ENCODE measurements at places on chromosomes 13 and 19.

GRCh38 chr13:42405665-42406390, 133.9 kb downstream of the AKAP11 start:
- DNase-seq = no peak

DNA sequence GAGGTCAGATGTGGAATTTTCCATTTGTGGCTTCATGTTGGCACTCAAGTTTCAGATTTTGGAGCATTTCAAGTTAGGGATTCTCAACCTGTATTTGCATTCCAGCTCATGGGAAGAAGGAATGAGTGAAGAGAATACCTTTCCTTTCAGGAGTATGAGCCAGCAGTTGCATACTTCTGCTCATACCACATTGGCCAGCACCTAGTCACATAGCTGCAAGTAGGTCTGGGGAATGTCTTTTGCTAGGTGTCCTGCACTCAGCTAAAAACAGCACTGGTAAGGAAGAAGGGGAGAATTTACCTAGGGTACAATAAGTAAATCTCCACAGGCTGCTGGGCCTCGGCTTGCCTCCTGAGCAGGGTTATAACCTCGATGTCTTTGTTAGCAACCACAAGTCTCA, 24.6 kb upstream of the ATP8A2 start:
- DNase-seq = no peak

- DNase-seq = no peak
Observed at GRCh38 chr19:18754501-18754900, 36.6 kb downstream of the COMP start.

GRCh38 chr13:28268800-28269223, 130.5 kb downstream of the PAN3 start:
- DNase-seq = no peak

GRCh38 chr19:30558793-30559192, 186.6 kb downstream of the ZNF536 start:
- DNase-seq = no peak

DNA sequence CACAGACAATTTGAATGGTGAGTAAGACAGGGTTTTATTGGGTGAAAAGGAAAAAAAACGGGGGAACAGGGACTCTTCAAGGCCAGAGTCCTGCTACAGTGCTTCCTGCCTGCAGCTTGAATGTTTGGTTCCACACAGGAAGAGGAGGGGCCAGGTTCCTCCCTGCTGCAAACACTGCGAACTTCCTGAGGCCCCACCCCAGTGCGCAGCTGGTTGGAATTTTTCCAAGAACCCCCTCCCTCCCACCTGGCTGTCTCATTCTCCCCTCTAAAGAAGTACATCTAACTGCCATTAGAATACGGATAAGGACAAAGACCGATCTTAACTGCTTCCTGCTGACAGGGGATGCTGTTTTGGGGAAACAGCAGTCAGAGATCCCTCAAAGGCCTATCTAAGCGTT, 184.9 kb downstream of the GGACT start:
- no peak for DNase-seq

- DNase-seq = no peak
Observed at GRCh38 chr13:27663947-27664346, 42.3 kb downstream of the POLR1D start.

- DNase-seq = no peak
Observed at GRCh38 chr13:19567820-19568534, 6.6 kb upstream of the TPTE2 start.
